ENCODE measurements at places on chromosomes 11 and 22.
A peak's percentile ranks its signal among the peaks of the same experiment; 100 is the strongest.

GRCh38 chr11:20355221-20356219, 8.0 kb upstream of the HTATIP2 start:
- DNase-seq: peak; percentile 19

DNA sequence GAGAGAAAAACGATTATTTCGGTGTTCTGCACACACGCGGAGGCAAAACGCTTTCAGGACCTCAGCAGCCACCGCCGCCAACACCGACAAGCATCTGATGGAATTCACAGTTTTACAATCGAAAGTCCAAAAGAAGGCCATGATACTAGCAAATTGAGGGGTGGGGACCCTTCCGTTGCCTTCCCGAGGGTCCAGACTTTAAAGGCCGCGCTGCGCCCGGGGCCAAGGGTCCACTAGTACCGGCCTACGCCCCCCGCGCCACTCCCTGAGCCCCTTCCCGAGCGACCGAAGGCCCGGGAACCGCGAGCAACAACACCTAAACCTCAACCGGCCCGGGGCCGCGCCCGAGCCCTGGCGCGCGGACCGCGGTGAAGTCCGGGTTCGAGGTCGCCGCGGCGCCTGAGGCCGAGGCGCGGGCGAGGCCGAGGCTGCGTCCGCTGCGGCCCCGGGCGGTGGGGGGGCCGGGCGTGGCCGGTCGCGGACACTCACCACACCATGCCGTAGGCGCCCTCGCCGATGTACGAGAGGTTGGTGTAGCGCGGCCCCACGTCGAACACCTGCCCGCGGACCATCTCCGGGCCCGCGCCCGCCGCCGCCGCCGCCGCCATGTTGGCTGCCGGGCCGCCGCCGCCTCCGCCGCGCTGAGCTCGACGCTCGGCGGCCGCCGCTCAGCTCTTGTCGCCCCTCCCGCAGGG, 465 bp downstream of the MAPK1 start:
- DNase-seq: no peak

DNA sequence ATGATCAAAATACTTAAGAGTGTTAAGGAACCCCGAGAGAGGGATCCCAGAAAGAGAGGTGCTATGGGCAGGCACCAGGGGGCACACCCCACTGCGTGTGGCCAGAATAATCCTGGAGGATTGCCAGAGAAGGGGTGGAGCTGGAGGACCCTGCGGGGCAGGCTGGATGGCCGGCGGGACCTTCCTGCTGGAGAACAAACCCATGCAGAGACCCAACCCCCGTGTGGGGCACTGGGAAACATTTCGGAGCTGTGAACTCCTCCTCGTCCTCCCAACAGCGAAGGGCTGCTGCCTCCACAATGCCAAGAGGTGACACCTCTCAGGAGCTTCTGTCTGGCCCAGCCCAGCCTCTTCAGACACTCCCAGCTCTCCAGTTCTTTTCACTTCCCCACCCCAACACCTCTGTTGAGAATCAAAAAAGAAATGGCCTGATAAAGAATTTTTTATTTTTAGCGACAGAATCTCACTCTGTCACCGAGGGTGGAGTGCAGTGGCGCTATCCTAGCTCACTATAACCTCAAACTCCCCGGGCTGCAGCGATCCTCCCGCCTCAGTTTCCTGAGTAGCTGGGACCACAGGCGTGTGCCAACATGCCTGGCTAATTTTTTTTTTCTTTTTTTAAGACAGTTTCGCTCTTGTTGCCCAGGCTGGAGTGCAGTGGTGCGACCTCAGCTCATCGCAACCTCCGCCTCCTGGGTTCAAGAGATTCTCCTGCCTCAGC, 25.6 kb downstream of the RHOD start:
- no peak for DNase-seq

GRCh38 chr11:5118893-5119292, 19.3 kb downstream of the OR52A5 start:
- DNase-seq: no peak

DNA sequence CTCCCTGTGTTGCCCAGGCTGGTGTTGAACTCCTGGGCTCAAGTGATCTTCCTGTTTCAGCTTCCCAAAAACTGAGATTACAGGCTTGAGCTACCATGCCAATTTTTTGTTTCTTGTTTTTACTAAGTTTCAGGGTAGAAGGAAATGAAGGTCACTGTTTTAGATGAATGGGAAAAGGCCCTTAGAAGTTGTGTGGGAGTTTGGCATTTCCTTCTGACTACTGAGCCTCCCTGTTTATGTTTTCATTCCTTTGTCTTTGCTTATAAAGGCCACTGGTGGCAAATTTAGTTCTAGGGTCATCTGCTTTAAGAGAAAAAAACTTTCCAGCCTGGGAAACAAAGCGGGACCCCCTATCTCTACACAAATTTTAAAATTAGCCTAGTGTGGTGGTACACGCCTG, 22.1 kb downstream of the SRPRA start:
- DNase-seq: no peak

DNA sequence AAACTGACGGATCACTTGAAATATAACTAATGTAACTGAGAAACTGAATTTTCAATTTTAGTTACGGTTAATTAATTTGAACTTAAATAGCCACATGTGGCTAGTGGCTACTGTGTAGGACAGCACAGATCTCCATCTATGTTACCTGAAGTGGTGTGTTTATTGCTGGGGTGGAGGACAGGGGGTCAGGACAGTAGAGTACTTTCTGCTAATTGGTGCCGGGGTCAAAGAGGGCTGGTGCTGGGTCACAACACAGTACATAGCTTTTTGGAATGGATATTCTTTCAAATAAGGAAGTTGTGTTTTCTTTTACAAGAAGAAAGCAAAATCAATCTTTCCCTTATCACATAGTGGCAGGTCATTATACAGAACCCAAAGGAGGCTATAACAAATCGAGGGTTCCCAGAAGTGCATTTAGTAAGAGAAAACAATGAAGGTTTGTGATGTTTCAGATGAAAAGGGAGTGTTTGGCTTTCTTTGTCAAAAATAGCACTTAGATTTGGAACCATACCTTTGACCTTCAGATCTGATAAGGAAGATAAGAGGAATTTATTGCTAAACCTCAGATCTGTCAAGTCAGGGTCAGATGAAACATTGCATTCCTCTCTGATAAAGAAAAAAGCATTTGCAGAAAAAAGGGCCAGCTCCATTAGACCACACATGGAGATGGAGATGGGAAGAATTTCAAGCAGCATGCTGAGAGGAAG, 384.5 kb downstream of the AASDHPPT start:
- DNase-seq: no peak

DNA sequence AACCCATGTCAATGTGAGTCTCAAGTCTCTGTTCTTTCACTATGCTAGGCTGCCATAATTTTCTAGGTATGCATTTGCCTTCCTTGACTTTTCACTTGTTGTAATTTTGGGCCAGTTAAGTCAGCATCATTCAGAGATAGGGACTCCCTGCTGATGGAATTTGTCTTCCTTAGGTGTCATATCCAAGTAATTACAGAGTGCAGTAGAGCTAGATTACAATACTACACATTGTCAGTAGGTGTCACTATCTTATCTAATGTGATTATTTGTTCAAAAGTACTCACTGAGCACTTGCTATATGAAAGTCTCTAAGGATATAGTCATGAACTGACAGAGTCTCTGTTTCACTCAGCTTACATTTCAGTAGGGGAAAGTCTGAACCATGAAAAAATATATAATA, 25.0 kb upstream of the SYN3 start:
- DNase-seq: no peak

DNA sequence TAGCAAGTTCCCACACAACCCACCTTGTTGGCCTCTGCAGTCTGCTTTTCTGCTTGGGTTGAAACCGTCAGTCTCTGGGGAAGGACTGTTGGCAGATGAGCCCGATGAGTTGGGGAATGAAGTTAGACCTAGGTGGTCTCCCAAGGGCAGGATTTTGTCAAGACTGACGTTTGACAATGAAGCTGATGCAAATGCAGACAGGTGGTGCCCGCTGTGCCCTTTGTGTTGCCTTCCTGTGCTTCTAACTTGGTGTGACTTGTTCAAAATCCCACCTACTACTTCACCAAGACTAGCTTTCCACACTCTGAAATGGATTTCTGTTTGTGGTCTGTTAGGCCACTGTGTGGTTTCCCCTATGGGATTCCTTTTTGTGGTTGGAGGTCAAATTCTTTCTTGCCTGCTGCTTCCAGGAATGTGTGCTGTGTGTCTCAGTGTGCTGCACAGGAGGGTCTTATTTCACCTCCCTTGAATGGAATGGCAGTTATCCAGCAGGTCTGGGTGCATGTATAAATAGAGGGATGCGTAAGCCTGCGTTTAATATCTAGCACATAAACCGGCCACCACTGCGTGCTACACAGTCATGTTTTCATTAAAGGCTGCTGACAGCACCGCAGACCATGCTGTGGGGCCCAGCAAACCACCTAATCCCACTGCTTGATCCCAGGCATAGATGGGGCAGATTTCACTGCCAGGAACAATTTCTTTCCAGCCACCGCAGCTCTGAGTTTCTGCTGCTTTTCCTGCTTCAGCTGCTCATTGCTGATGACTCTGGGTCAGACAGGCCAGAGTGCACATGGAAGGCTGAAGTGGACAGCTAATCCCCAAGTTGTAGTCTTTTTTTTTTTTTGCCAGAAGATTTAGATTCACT, 44.8 kb downstream of the ADAMTS8 start:
- DNase-seq: no peak

Measured in stimulated activated CD8-positive, alpha-beta memory T cell treated with anti-CD3 and anti-CD28 coated beads, Interleukin-2, amount 100 ng/mL, for 1 hour (primary cell).